ENCODE measurements at places on chromosomes 4 and X.
A peak's percentile ranks its signal among the peaks of the same experiment; 100 is the strongest.

- DNase-seq = peak; percentile 94
Measured at GRCh38 chr4:39621582-39621981, 17.1 kb downstream of the SMIM14 start.

DNA sequence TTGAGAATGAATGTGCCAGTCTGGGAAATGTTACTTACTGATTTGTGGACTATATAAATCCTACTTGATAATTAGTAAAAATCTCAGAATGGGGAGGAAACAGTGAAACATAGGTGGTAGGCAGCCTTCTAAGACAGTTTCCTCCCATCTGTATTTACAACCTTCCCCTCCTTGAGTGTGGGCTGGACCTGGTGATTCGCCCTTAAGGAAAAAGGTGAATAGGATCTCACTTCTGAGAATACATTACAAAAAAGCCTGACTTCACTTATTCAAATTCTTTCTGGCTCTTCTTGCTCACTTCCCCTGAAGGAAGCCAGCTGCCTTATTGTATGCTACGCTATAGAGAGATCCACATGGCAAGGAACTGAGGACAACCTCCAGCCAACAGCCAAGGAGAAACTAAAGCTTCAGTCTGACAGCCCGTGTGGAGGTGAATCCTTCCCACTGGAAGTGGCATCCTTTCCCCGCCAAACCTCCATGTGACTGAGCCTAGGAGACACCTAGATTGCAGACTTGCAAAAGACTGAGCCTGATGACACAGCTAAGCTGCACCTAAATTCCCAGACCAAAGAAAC is 585.0 kb downstream of the STPG2 start:
- DNase-seq = no peak

- DNase-seq = no peak
Measured at GRCh38 chrX:127568691-127569090, 483.5 kb downstream of the ACTRT1 start.

GRCh38 chrX:67749536-67749935 is 205.7 kb downstream of the AR start:
- DNase-seq = no peak

DNA sequence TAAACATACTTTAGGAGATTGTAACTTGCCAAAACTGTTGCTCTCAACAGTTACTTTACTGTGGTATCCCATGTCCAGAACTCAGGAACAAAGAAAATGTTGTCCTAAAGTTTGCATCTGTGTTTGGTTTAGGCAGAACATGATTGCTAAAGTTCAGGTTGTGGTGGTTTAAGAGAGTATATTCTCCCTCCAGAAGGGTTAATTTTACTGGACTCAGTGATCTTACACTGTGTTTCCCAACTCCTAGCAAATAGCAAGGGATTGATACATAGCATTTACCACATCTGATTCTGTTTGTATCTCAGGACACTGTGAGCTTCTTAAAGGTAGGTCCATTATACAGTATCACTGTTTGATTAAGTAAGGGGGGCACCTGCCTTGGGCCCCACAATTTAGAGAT is 13.3 kb upstream of the DCK start:
- DNase-seq = no peak

DNA sequence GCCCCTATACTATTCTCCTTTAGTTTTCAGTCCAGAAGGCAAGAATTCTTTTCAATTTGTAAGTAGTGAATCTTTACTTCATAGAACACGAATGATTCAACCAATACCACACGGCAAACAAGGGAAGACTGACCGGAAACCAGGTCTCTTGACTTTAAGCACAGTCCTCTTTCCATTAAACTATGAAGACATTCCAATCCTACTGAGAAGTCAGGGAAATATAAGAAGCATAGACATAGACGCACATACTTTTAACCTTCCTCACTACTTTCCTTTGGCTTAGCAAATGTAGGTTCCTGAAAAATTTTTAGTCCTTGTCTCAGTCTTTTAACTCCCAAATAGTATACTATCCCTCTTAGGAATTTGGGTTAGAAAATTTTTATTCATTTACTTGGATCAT is 9.1 kb downstream of the CHRDL1 start:
- DNase-seq = peak; percentile 7

DNA sequence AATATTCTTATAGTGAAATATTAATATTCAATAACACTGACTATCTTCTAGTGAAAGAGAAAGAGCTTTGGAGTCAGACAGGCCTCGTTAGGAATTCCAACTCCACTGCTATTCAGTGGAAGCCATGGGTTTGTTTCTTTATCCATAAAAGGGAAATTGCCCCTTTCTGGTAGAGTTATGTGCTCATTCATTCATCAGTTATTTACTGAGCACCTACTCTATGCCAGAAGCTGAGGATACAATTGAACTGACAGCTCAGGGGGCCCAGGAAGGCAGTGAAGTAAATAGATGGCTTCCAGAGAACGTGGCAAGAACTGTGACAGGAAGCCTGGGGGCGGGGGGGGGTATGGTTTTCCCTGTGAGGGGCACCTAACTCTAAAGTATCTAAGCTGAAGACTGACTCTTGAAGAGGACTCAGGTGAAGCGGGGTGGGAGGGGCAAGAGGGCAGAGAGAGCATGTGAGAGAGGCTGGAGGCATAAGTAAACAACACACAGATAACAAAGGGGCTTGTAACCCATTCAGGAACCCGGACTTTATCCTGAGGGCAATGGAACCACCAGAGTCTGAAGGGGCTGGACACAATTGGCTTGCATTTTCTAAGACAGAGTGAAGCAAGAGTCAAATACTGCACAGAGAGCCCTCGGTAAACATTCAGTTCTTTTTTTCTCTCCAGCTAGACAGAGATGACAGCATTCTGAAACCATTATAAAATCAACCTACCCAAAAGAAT is 20.3 kb downstream of the ANXA5 start:
- no peak for DNase-seq

GRCh38 chr4:126742048-126742447 is 890.7 kb upstream of the INTU start:
- no peak for DNase-seq

- no peak for DNase-seq
Measured at GRCh38 chr4:36237366-36238313, 6.7 kb downstream of the ARAP2 start.

DNA sequence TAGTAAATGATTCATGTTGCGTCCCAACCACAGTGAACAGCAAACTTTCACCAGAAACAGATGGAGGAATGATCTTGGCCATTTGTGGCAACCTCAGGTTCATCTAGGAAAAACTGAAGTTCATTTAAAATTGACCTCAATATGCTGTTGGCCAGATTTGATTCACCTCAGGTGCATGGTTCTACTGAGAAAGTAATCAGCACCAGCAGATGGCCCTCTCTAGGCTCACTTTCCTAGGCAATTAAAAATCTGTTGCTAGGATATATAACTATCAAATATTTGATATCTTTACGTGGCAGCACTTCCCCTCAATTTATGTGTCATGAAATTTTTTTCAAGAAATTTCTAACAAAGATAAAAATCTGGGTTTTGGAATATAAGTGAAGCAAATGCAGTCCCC is 344.7 kb downstream of the GALNTL6 start:
- no peak for DNase-seq

DNA sequence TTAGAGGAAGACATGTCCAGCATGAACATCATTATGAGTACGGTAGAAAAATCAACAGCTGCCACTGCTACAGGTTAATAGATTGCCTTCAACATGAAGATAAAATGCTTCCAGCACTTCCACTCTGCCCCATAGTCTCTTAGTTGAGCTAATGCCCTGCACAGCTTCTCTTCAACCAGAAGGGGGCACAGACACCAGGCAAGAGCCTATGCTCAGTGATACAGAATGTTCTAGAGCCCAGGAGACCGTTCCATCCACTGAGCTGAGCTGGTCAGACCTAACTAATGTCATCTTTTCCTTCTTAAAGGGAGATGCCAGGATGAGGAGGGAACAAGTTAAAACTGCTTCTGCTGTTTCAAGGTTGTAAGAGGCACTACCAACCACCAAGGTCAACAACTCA is 42.2 kb downstream of the SMIM10L2A start:
- DNase-seq = no peak

GRCh38 chrX:68758671-68759070 is 70.2 kb upstream of the EFNB1 start:
- no peak for DNase-seq

DNA sequence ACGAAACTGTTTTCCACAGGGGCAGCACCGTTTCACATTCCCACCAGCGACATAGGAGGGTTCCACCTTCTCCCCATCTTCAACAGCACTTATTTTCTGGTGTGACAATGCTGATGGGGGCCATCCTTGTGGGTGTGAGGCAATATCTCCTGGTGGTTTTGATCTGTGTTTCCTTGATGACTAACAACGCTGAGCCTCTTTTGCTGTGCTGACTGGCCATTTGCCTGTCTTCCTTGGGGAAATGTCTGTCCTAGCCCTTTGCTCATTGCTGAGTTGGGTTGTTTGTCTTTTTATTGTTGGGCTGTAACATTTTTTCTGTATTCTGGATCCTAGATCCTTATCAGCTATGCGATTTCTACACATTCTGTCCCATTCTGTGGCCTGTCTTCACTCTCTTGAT is 33.7 kb downstream of the ATP2B3 start:
- peak; percentile 17 for DNase-seq

DNA sequence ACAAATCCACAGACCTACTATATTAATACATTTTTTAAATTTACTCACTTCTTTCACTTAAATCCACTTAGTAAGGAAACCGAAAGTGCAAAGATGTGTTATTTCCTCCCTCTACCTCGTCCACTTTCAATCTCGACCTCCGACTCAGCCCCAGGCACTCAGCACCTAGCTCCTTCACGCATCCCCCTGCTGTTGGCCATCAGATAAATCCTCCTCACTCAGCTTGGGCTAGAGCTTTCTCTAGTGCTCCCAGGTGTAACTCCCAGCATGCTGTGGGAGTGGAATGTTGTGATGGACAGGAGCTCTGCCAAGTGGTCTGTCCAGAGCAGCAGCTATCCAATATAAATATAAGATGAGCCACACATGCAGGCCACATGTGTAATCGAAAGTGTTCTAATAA is 26.7 kb upstream of the TEC start:
- no peak for DNase-seq

- no peak for DNase-seq
Measured at GRCh38 chr4:168712316-168712890, 215.6 kb downstream of the PALLD start.

GRCh38 chrX:123339221-123339905 is 155.3 kb downstream of the GRIA3 start:
- no peak for DNase-seq

DNA sequence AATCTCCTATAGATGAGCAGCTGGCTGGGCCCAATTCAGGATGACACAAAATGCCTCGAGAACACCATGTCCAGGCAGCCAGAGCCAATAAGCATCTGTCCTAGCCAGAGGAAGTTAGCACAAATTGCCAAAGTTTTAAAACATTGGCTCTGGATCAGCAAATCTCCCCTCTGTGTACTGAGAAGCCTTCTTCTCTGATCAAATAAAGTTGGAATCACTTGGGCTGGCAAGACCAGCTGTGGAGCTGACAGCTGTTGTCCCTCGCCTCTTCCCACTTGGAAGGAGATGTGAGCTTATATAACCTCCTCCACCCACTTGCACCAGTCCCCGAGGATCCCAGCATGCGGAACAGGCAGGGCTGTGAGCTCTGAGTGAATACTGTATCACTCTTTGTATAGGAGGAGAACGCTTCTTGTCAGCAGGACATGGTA is 183.9 kb downstream of the OPHN1 start:
- DNase-seq = no peak

DNA sequence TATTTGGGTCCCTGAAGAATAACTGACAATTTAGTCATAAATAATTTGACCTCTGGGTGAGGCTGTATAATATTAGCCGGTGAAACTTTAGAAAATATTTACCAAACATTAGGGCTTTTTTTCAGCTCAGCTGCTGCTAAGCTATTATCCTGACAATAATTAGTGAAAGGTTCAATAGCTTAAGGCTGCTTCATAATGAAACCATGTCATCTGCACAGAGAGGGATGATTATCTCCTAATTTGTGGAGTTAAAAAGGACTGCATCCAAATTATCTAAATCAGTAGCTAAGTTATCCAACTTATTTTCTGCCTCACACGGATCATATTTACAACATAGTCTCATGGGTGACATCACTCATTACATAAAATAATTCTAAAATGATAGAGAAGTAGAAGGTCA is 1249.8 kb downstream of the RAPGEF2 start:
- DNase-seq = no peak

GRCh38 chr4:130053723-130054122 is 957.8 kb downstream of the C4orf33 start:
- no peak for DNase-seq

- no peak for DNase-seq
Measured at GRCh38 chrX:111914398-111915090, 38.6 kb downstream of the TRPC5OS start.

- DNase-seq = no peak
Measured at GRCh38 chr4:107893171-107894137, 37.9 kb upstream of the CYP2U1 start.

- DNase-seq = peak; percentile 38
Measured at GRCh38 chr4:151641167-151641566, 119.6 kb downstream of the GATB start.

DNA sequence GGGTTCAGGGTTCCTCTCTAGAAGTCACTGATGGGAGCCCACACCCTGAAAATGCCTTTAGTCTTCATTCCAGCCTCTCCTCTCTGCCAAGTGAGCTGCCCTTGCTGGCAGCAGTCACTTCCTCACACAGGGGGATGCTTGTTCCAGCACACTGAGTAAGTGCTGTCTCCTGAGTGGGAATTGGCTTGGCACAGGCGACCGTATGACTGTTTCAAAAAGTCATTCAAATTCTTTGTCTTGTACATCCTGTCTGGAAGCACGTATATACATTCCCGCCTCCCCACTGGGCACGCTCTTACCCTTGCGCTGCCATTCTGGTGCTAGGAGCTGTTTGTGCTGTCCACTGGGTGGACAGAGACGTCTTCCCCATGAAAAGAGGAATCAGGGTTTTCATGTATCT is 40.2 kb upstream of the CD99 start:
- peak; percentile 28 for DNase-seq

- no peak for DNase-seq
Measured at GRCh38 chr4:79883290-79883689, 189.7 kb downstream of the ANTXR2 start.

GRCh38 chrX:147917700-147918695 is 6.3 kb downstream of the FMR1 start:
- no peak for DNase-seq

GRCh38 chr4:8473198-8473919 is 32.8 kb downstream of the TRMT44 start:
- DNase-seq = no peak

GRCh38 chr4:38574559-38575333 is 89.3 kb upstream of the KLF3 start:
- no peak for DNase-seq

GRCh38 chr4:174255786-174256185 is 27.7 kb downstream of the FBXO8 start:
- peak; percentile 22 for DNase-seq

GRCh38 chrX:2960861-2961515 is 31.8 kb upstream of the ARSD start:
- no peak for DNase-seq

DNA sequence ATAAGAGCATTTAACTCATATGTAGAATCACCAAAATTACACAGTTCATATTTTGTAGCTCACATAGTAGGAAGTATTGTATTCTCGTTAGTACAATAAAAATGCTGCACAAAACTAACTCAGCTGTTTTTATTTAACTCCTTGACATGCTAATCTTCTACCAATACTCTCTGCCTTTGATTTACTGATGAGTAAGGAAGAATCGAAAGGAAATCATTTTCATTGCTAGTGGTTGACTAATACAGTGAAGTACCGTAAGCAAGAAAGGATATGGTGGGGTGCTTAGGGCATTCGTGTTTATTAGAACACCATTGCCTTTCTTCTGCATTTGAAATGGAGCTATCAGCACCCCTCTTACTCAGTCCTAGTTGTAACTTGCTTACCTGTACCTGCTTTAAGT is 1239.1 kb upstream of the TENM3 start:
- no peak for DNase-seq

All from Daoy (cell line).